Right hindlimb (tissue), 1 donor: ENCODE measurements at places on chromosomes 1 and 21.

DNA sequence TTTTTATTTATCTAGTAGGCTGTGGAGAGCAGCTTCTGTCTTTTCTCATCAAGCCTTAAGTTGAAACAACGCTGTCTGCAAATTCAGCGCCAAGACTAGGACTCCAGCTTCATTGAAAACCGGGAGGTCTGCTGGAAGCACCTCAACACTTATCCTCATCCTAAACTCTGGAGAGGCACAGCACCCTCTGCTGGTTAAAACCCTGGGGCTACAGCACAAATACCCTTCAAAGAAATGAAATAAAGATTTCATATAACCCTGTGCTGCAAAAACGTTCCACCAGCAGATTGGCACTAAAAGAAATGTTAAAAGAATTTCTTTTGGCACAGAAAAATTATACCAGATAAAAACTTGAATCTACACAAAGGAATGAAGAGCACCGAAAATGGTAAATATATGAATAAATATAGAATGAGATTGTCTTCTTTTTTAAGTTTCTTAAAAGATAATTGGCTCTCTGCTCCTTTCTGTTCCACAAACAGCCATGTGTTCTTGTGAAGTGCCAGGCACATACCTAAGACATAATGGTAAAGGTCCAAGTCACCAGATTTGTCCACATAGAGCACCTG is 227.7 kb upstream of the SAMSN1 start:
- DNase-seq = peak; percentile 22

- no peak for DNase-seq
Measured at GRCh38 chr1:227486559-227486958, 76.8 kb upstream of the ZNF678 start.

DNA sequence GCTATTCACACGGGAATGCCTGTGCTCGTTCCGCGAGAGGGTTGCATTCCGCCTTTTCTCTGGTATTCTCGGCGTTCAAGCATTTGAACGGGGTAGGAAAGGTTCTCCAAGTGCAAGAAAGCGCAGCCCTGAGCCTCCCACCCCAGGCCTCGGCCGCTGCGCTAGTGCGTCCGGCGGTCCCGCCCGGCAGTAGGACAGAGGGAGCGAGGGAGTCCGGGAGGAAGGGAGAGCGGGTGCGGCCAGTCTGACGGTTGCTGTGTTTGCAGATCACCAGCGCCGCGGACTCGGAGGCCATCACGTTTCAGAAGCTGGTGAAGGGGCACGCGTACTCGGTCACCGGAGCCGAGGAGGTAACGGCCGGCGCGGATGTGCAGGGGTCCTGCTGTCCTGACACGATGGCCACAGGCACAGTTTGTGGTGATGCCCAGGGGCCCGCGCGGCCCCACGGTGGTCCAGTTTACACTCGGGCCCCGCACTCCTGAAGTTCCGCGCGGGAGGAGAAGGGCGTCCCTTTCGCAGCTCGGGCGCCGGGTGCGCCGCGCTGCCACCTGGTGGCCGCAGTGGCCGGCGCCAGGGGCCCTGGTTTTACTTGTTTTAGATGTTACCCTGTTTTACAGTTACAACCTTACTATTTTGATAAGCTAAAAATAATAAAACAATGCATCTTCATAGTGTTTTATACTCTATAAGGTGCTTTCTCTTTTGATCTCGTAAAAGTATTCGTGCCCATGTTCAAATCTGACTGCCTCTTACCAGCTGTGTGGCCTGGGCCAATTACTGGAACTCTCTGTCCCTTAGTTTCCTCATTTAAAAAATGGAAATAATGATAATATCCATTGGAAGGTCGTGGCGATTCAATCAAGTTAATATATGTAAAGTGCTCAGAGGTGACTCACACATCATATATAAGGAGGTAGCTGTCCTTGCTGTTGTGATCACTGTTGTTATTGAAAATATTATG is 36.7 kb downstream of the CAPN2 start:
- DNase-seq = peak; percentile 75

DNA sequence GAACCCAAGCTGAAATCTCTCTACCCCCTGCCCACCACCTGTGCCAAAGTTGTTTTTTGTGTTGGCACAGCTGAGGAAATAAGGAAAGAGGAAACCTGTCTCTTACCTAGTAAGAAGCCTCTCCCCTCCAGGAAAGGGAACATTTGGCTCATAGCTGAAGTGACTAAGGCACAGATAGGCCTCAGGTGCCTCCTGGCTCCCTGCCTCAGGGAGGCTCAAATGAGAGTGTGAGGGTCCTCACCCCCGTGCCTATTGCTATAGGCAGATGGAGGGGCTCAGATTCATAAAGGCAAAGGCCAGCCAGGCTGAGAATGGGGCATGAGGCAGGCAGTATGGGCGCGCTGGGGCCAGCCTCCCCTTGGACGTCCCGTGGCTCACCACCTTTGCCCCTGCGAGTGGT is 7.4 kb downstream of the SLC30A2 start:
- no peak for DNase-seq

DNA sequence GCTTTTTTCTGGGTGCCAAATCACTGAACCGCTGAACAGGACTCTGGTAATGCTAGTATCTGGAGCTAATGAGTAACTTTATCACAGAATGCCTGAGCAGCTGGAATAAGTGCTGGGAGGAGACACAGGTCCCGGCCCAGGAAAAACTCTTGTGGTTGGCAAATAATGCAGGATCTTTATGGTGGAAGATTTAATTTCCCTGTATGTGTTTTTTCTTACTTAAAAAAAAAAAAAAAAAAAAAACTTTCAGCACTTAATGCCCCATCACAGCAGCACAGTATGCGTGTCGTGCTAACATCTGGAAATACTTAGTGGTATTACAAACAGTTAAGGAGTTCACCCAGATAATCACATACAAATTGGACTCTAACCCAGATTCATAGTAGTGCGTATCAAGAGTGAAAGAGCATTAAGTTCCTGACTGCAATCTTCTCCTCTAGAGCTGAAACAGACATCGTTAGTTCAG is 220.7 kb downstream of the TOMM20 start:
- DNase-seq = no peak

- DNase-seq = no peak
Measured at GRCh38 chr1:54407154-54407403, 885 bp upstream of the SSBP3 start.

GRCh38 chr1:247296599-247297180 is 35.0 kb downstream of the ZNF496 start:
- DNase-seq = no peak

GRCh38 chr1:173488001-173488400 is 10.9 kb downstream of the PRDX6 start:
- no peak for DNase-seq

DNA sequence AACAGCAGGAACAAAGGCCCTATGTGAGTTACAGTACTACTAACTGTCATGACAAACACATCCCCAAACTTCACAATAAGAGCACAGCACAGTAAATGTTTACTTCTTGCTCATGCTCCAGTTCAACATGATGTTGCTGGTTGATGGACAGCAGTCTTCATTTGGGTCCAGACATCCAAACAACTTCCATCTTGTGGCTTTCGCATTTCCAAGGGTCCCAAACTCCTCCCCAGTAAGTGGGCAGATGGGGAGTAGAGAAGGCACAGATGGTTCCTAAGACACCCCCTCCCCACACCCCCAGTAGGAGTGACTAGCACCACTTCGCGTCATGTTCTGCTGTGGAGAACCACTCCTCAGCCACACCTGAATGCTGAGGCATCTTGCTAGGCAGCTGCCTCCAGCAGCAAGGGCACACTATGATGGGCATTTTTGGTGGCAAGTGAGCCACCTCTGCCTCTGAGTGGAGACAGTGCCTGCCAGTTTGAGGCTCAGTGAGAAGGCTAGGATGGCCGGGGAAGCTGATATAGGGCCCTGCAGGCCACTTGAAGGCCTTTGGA is 32.7 kb upstream of the CD2 start:
- DNase-seq = no peak

DNA sequence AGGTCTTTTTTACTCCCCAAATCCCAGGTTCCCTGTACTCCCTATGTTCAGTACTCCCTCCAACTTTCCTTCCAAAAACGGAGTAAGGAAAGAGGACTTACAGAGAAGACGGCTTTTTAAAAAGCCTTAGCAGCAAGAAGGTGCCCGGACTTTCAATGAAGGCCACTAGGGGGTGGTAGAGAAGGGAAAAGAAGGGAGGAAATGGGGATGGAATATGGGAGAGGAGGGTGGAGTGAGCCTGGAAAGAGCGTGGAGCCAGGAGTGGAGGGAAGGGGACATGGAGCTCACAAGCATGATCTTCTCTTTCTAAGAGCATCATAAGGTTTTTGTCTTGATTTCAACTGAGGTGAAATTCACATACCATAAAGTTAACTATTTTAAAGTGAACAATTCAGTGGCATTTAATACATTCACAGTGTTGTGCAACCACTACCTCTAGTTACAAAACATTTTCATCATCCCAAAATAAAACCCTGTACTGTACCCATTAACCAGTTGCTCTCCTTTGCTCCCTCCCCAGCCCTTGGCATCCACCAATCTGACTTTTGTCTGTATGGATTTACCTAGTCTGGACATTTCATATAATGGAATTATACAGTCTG is 129.9 kb downstream of the ZNF281 start:
- no peak for DNase-seq

DNA sequence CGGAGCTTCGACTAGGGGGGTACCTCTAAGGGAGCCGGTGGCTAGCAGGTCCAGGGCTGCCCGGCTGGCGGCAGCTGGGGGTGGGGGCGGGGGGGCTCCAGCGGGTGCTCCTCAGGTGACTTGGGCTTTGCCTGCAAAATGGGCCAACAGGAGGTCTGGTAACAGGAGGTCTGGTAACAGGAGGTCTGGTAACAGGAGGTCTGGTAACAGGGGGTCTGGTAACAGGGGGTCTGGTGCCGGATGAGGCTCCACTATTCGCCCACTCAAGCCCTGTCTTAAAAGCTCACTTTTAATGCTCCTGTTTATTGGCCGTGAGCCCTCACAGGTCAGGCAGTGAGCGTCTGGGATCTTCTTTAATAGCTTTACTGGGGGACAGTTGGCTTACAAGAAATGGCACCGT is 40.4 kb upstream of the ACTRT2 start:
- DNase-seq = no peak

- no peak for DNase-seq
Measured at GRCh38 chr1:78071696-78072095, 25.9 kb downstream of the GIPC2 start.

GRCh38 chr1:159030877-159031447 is 21.3 kb downstream of the IFI16 start:
- no peak for DNase-seq

DNA sequence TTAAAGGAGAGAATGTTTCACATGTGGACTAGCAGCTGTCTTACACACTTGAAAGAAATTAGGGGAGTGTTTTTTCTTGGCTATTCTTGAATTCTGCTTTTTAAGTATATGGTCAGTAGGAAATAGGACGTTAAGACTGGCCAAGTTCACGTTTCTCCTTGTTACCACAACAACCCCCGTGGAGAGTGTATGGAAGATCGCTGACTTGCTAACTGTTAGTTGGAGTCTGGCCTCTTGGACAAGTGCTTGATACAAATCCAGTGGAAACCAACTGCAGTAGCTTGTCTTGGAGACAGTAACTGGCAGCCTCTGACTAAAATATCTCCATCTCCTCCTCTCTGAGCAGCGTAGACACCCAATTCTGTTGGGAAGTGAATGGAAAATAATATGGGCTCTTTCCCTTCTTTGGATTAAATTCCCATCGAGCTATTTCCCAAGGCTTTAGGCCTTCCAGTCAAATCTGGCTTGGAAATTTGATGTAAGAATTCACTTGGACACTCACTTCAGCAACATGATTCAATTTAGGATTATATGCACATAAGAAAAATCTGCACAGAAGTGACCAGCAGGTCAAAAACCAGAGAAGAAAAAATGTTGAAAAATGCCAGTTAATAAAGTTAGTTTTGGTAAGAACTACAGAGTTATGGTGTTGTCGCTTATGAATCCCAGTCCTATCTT is 3.6 kb upstream of the NFIA start:
- DNase-seq = peak; percentile 88

- no peak for DNase-seq
Measured at GRCh38 chr1:208154679-208155642, 89.2 kb downstream of the PLXNA2 start.

DNA sequence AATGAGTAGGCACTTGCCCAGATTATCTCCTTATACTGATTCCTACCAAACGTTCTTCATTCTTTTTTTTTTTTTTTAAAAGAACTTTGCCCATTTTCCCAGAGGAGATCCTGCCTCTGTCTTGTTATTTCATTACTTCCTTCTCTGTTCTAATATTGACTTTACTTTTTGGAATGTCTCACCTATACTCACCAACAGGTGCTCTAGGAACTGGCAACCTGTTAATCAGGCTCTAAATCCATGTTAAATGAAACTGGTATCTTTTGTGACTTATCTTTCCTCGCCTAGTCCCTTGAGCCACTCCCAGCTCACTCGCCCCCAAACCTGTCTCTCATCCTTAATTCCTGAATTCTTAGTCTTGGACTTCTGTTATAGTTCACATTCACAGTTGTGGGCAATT is 1.2 kb upstream of the CRCT1 start:
- DNase-seq = no peak

DNA sequence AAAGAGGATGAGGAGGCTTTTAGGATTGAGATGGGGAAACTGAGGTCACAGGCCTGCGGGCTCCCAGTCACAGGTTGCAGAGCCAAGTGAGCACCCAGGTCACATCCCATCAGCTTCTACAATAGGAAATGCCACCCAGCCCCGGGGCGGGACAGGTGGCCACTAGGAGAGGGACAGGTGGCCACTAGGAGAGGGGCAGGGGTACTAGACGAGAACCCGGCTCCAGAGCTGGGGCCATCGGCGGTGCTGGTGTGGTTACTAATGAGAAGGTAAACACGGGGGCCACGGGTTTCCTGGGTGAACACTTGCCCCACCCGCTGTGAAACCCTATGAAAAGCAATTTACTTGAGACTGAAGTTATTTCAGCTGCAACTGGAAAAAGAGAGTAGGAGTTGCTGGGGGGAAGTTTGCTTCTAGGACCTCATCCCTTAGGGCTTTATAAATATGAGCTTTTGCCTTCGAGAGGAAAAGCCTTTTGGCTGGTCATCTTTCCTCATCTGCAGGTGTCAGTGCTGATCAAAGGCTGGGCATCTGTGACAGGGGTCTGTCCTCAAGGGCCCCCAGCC is 52.5 kb downstream of the MRPL37 start:
- DNase-seq = no peak

- peak; percentile 53 for DNase-seq
Measured at GRCh38 chr21:46295177-46295770, 9.1 kb downstream of the YBEY start.

- DNase-seq = no peak
Measured at GRCh38 chr1:79633456-79633855, 626.9 kb upstream of the ADGRL4 start.

DNA sequence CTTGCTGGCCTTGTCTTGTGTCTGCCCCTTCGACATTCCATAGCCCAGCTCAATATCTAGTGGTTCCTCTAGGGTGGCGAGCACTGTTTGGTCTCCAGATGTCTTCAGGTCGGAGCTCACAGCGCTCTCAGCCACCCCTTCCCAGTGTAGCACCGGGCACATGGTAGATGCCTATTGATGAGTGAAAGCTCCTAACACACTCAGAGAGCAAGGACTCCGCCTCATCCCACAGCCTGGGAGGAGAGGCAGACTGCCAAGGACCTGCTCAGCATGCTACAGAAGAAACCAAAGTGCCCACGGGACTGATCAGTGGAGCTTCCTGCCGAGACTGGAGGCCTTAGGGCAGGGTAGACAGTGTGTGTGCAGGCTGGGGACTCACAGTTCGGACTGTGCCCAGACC is 10.9 kb downstream of the PCSK9 start:
- no peak for DNase-seq
